ENCODE measurements at places on chromosomes 5 and 9. TPM values are rescaled to one million over a fixed set of nuclear protein-coding genes. Genes with fewer than 3 reads are reported as not detected.

FBP1 gene
- 1.9 TPM for polyA plus RNA-seq

DCTN4 gene
- polyA plus RNA-seq = 22.4 TPM

DNA sequence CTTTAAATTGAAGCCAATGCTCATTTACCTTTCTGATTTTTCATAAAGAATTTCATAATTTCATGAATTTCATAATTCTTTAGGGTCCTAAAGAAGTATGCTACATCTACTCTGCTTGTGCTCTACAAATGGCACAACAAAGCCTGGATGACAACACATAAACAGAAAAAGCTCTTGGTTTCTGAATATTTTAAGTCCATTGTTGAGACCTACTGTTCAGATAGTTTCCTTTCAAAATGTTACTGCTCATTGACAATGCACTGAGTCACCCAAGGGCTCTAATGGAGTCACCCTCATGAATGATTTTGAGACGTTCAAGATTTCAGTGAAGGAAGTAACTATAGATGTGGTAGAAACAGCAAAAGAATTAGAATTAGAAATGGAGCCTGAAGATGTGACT is 74.1 kb downstream of the SLCO4C1 start:
- DNase-seq = no peak

DOLK gene
- polyA plus RNA-seq = 71.6 TPM

- peak; percentile 69 for DNase-seq
Observed at GRCh38 chr5:66757219-66757833, 161.1 kb downstream of the MAST4 start.

- DNase-seq = no peak
Observed at GRCh38 chr9:123058834-123059233, 25.4 kb downstream of the GPR21 start.

- DNase-seq = no peak
Observed at GRCh38 chr9:1366276-1366675, 316.1 kb downstream of the DMRT2 start.

DNA sequence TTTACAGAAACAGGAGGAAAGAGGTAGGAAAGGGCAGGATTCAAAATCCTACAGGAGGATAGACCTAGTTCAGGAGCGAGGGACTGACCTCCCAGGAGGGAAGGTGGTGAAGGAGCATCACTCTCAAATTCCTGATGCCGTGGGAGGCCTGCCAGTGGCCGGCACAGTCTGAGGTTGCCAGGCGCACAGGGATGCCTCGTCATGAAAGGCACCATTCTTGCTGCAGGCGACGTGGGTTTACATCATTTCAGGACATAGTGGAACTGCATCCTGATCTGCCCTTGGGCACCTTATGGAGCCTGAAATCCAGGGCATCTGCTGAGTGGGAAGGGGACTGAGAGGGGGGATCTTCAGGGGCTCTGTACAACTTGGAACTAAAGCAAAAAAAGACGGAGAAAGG is 163.2 kb upstream of the S1PR3 start:
- DNase-seq = no peak

SLC36A2 gene
- not detected for polyA plus RNA-seq

DNA sequence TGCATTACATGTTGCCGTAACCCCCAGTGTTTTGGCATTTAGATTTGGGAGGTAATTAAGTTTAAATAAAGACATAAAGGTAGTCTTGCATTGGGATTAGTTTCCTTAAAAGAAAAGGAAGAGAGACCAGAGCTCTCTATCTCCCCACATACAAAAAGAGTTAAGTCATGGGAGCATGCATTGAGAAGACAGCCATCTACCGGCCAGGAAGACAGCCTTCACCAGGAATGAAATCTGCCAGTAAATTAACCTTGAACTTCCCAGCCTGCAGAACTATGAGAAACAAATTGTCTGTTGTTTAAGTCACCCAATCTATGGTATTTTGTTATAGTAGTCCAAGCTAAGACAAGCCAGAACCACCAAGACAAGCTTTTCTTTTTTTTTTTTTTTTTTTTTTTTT is 567.0 kb upstream of the CDH18 start:
- DNase-seq = no peak

GRCh38 chr9:131253891-131254491 is 22.3 kb downstream of the FAM78A start:
- no peak for DNase-seq

DNA sequence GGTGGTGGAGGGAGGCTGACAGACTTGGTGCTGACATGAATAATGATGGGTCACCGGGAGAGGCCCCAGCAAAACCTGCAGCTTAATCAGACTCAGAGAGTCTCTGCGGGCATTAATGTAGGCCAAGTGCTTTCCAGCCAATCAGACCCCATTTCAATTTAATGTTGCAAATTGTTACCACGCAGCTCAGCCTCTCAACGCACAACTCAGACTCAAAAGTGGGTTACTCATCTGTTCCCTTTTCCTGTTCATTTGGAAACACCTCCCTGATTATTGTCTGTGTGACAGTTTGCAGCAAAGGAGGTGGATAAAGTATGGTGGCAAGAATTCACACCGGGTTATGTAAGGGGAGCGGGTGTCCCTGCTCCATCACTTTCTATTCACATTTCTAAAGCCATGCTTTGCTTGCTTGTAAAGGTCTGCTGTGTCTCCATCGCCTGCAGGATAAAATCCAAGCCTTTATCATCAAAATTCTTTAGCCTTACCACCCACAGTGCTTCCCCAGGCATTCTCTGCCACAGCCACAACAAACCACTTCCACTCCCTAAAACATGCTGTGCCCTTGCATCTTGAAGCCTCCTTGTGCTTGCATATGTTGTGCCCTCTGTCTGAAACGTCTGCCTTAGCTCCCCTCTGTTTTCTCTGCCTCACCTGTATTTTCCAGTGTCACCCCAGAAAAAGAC is 156.5 kb downstream of the ASTN2 start:
- DNase-seq = no peak

BDP1 gene
- polyA plus RNA-seq = 4.5 TPM

DNA sequence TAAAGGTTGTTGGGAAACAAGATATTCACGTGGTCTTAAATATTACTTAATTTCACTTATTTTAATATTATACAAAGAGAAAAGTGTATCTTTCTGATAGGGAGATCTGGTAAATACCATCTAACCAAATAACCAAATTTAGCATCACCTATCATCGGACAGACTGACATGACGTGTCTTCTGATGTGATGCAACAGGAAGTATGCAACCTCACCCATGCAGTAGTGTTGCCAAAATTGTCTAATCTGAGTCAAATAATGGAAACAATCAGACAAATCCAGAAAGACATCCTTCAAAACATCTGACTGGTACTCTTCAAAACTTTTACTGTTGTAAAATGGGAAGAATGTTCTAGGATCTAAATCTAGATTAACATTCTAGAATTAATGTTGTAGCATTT is 148.0 kb downstream of the FGF1 start:
- DNase-seq = no peak

DNA sequence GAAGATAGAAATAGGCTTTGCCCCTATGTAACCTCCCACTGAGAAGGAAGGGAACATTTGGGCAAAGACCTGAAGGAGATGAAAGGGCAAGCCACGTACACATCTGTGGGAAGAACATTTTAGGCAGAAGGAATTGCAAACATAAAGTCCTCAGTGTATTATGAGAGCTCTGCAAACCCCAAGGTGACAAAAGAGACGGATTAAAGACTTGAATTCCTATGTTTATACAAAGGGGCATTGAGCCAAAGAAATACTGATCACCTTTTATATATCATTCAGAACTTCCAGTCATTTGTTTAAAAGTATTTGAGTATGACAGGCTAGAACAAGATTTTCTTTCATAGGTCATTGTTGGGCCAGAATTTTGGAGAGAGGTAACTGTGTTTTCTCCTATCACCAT is 90.2 kb upstream of the ATG10 start:
- no peak for DNase-seq

MYMK gene
- not detected for polyA plus RNA-seq

- DNase-seq = peak; percentile 56
Observed at GRCh38 chr5:16992006-16992405, 55.9 kb upstream of the MYO10 start.

GRCh38 chr9:85630676-85631075 is 111.1 kb downstream of the AGTPBP1 start:
- DNase-seq = no peak

DNA sequence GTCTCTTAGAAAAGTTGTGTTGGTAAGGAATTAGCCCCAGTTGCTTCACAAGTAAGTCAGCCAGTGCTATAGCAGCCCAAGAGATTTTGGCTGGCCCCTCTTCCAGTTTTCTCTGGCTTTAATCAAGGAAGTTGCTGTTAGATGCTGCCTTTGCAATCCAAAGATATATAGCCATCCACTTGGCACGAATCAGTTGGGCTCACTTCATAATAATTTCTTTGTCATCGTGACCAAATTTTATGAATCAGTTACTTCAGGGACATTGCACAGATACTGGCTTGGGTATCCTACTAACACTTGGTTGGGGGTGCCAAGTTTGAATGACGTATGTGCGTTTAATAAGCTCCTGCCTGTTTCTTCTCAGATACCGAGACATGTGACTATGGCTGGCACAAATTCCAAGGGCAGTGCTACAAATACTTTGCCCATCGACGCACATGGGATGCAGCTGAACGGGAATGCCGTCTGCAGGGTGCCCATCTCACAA is 81.5 kb downstream of the VCAN start:
- DNase-seq = no peak

DNA sequence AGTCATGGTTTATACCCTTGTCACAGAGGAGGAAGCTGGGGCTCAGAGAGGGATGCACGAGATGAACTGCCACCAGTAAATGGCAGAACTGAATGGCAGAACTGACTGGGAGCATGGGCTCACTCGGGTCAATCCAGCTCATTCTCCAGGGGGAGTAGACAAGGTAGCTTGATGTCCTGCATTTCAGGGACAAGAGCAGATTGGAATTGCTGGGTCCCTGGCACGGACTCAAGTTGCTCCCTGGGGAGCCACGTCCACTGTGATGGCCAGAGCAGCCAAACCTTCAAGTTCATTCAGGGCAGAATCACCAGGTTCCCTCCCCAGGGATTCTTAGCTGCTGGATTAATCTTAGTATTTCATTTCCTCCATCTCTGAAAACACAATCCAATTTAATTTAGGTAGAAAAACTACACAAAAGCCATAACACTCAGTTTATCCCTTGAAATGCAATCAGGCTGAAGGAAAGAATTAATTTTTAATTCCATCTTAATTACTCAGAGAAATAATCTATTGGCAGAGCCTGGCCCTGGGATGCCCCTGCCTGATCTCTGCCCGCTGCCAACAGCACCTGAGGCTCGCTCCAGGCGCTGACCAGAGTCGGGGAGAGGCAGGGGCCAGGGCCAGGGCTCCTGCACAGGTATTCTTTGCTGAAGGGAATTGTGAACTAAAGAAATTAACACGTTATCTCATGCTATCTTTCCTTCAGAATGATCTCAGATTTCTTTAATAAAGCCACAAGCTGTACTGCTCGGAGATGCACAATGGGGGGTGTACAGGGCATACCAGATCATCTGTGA is 42.0 kb upstream of the UNC5A start:
- DNase-seq = no peak

DNA sequence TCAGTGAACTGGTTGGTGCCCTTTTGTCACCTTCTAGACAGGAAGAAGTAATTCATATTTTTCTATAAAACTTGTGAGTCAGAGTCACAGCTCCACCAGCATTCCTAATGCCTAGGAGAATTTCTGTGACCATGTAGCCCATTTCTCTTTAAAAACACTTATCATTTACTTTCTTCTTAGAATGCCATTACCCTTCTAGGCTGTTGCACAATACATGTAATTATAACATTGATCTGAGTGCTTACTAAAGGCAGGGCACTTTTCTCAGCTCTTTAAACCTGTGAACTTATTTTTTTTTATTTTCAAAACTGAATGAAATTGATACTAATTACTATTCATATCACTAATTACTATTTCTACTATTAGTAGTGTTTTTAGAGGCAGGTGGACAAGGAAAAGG is 373.7 kb downstream of the TLE4 start:
- DNase-seq = peak; percentile 8

DNA sequence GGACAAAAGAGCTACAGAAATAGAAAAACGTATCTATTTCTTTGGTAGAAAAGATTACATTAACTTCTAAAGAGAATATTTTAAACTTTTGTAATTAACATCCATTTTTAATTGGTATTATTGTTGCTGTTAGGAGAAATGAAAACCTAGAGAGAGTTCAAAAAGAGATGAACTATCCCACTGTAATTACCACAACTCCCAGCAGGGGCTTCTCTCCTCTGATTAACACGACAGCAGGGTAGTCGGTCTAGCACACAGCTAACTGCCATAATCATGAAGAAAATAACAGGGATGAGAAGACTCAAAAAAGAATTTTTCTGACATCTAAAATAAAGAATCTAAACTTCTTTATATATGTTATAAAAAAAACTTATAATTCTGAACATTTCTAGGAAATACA is 86.2 kb upstream of the CDH9 start:
- DNase-seq = no peak

- DNase-seq = no peak
Observed at GRCh38 chr9:102461156-102461819, 533.8 kb upstream of the CYLC2 start.

TNFSF8 gene
- not detected for polyA plus RNA-seq

GRCh38 chr5:148626081-148626613 is 28.2 kb downstream of the HTR4 start:
- no peak for DNase-seq

- DNase-seq = peak; percentile 80
Observed at GRCh38 chr9:84261070-84261746, 79.3 kb downstream of the SLC28A3 start.

- DNase-seq = peak; percentile 59
Observed at GRCh38 chr9:112894041-112894440, 3.4 kb upstream of the SLC46A2 start.

DNA sequence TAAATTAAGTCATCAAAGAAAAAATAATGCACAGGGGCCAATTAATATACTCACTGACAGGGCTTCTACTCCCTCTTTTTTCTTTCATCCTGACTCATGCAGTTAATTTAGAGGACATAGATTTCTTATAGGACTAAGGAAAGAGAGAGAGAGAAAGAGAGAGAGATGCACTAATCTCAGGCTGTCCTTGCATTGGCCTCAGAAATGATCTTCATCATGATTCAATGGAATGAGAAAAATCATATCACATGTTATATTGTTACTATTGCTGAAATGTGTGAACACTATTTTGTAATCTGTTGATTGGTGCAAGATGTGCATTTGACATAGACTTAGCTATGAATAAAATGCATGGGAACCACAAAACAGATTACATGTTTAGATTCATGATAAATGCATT is 608.3 kb upstream of the NUDT12 start:
- DNase-seq = no peak

SPATA24 gene
- polyA plus RNA-seq = 2.1 TPM

PCDHB11 gene
- polyA plus RNA-seq = 0.13 TPM

CACNA1B gene
- 0.03 TPM for polyA plus RNA-seq

GRCh38 chr9:15033316-15033715 is 123.1 kb upstream of the FREM1 start:
- DNase-seq = no peak

DNA sequence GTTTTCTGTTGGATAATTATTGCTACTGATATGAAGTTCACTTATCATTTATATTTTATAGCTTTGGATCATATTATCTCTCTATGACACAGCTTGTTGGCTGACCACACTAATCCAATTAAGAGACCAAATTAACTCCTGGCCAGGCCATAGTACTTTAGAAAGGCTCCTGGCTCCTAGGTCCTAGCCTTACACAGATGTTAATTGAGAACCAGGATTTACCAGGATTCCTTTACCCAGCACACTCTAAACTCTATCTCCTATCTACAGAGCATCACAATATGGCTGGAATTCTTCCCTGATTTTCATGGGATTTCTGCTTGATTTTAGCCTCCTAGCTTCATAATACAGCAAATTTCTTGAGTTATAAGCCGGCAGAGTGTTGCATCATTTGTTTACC is 80.3 kb downstream of the SLCO6A1 start:
- DNase-seq = no peak

- DNase-seq = no peak
Observed at GRCh38 chr5:31530541-31531265, 1.2 kb downstream of the DROSHA start.
